IPS-NIHi11 (cell line): ENCODE measurements at places on chromosomes 2 and 18.

DNA sequence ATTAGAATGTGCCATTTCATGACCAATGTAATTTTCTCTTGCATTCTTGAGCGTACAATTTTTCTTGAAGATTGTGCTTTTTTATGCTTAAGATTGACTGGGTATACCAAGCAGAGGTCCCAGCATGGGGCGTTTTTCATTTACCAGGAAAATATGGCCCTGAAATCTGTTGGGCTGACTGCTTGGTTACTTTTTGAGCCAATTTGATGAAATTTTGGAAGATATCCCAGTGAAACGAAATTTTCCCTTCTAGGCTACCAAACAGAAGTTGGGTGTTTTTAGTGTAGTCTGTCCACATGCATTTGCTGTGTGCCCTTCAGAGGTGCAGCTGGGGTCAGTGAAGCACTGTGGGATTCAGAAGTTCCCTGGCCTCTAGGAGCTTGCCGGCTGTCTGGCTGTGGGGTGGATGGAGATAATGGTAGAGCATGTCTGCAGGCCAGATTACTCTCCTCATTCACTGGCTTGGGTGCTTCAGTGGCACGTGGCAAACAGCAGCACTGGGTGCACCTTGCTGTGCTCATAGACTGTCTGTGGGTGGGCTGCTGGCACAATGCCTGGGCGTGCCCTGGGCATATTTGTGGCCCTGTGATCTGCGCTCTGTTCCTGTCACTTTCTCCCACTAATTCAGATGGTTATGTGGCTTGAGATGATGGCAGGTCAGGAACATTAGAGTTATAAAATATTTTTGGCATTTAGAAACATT, 73.3 kb downstream of the LDLRAD4 start:
- DNase-seq, result no peak

DNA sequence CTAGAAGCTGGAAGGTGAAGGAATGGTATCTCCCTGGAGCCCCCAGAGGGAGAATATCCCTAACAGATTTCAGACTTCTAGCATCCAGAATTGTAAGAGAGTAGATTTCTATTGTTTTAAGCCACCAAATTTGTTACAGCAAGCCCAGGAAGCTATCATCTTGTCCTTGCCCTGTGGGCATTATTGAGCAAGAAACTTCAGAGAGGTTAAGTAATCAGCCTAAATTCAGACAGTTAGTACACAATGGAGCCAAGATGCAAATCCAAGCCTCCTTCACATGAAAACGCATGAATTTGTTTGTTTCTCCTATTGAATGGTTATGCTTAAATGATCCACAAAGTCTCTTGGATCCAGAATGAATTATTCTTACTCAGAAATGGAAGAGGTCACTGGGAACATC, 55.2 kb upstream of the TRIB2 start:
- no peak for DNase-seq

DNA sequence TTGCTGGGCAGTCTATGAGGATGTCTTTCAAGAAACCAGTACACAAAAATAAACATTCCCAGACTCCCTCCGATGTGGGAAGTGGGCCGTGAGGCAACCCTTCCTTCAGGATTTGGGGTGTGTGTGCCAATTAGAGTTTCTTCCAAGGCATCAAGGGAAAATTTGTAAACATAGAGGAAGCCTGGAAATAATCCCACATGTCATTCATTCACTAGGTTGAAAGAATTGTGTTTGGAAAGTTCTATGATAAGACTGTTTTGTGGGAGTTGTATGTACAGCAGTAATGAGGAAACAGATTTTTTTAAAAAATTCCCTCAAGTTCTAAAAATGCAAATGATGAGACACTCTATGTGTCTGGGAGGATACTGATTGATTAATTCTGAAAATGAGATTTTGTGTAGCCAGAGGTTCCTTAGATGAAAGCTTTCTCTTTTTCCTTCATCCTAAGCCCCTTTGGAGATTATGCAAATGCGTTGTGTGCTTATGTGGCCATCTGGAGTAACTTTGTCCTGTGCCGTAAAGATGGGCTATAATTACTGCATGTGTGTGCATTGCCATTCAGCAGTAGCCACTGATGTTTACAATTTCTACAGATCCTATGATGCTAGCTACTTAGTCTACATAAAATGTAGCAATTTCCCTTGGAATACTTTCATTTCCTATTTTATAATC, 107.8 kb upstream of the TPO start:
- DNase-seq, result no peak

- DNase-seq, result no peak
These were observed 13.2 kb downstream of the VWA3B start for GRCh38 chr2:98099939-98100743.

DNA sequence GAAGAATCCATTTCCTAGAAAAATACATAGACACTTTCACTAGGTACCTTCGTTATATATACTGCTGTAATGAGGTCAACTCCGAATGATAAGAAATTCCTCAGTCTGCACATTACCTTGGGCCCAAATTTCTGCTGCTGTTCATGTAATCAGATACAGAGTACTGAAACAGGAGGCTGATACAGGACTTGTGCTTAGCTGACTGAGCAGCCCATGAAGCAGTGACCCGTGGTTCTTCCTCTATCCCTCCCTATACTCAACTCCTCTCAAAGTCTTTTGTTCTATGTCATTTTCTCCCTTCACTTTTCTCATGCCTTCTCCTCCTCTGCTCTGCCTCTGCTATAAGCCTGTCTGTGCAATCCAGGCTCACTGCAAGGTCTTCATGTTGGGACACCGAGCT, 57.5 kb upstream of the ST8SIA5 start:
- DNase-seq, result no peak

- no peak for DNase-seq
These were observed 78.5 kb downstream of the RHOB start for GRCh38 chr2:20525041-20526035.

- no peak for DNase-seq
These were observed 32.6 kb downstream of the MYL12B start for GRCh38 chr18:3294435-3295080.

DNA sequence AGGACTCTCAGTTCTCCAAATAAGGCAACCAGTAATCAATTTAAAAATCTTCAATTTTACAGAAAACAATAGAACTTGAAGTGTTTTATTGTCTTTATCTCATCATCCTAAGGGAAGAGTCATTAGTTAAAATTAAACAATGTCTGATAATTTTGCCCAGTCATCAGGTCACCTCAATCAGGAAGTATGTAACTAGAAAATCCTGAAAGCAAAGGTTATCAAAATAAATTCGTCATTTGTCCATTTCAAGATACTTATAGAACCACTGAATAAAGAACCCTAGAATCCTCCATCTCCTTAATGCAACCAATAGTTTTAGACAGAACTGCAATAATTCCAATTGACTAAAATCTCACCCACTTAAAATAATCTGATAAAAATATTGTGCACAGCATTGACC, 115.2 kb downstream of the NCKAP5 start:
- no peak for DNase-seq

DNA sequence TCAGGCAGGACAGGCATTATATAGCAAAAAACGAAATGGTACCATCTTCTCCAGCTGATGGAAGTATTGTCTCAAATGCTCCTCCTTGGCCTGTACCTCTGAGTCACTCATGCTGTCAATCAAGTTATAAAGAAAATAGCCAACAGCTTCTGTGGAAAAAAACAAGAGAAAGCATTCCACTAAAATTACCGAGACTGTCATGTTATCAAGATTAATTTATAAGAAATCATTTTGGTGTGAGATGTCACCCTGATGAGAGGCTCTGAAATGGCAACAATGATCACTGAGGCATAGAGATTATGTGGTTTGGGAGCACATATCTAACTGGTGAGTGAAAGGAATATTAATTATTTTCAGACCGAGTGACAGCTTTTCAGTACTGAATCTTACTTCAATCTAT, 47.4 kb downstream of the LRPPRC start:
- DNase-seq, result no peak

DNA sequence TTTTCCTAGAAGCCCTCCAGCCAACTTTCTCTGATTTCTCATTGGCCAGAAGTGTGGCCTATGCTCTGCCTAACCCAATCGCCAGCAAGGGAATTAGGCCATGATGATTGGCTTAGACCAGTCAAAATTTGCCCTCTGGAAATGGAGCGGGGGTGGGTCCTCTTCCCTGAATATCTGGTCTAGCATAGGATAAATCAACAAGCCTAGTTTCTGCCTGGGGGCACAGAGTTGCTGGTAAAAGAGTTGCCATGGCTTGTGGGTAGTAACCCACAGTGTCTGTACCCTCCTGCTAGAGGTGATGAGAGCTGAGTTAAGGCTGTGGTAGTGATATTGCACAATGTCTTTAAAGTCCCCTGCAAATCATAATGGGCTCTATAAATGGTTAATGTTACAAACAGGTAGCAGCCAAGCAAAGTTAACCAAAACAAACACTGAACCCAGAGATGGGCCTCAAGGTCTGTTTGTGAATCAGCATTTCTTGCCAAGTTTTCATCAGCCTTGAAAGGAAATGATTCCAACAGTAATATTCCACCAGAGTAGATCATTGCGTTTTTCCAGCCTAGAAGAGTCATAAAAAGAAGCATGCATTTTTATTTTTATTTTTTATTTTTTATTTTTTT, 19.3 kb downstream of the GALM start:
- DNase-seq, result no peak

DNA sequence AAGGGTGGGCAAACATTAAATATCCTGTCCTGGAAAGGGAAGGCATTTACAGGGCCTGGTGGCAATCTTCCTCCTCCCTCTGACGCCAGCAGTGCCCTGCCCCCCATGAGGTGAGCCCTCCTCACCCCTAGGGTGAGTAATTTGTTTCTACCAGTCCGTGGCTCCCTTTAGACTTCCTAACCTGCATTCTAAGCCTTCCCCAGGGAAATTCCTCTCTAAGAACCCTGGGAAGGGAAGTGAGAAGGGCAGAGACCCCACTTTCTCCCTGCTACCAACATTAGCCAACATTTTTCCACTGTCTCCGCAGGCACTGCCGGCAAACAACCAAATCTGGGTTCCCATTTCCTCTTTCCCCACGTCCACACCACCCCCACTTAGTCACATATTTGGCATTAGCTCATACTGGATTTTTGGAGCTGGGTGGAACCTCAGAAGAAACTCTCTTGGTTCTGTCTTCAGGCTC, 69.3 kb downstream of the NRP2 start:
- DNase-seq, result no peak

- DNase-seq, result no peak
These were observed 17.7 kb downstream of the PDIA6 start for GRCh38 chr2:10794876-10795275.

GRCh38 chr2:207766697-207767460, 2.8 kb downstream of the FZD5 start:
- DNase-seq, result no peak

DNA sequence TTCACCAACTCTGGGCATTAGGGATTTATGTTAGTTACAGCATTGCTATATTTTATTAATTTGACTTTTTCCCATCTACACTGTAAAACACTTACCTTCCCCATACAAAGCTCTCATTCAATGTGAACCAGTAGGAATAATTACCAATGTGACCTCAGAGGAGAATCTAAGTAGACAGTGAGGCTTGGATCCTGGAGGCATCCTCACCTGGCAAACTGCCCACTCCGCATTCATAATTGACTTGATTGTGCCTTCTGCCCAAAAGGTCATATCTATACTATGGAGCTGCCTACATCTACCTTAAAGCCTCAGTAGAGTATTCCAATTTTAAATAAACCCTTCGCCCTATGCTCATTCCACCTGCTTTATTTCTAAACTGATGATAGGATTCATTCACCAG, 45.4 kb upstream of the SCN1A start:
- DNase-seq, result no peak

- no peak for DNase-seq
These were observed 5.4 kb upstream of the KCNJ13 start for GRCh38 chr2:232781765-232782164.

DNA sequence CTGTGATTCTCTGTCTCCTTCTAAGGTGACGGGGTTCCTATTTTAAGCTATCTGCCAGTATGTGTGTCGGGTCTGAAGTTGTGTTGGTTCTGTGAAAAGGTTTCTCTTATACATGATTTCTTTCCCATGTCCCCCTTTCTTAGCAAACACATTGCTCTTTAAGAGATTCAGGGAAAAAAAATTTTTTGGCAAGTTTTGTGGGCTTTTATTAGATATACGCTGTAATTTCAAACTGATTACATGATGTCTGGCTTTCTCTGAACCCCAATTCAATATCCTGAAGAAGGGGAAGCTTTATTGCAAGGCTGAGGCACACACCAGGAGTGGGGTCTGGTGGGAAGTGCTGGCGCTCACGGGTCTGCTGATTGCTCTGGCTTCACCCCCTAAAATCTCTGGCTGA, 210.6 kb downstream of the AGPS start:
- no peak for DNase-seq

DNA sequence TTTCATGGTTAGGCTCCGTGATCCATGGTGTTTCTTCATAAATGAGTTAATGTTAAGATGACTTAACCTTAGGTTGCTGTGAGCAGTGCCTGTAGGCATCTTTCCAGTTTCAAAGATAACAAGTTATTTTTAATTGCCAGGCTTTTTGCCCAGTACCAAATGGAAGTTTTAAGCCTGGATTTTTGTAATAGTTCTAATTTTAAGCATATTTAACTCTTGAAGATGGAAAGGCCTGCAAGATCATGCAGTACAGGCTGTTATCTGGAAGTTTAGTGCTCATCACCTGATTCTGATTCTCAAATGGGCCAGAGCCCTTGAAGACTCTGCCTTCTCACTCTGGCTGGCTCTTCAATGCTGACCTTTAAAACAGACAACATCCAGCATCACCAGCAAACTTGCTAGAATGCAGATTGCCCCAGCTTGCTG, 141.3 kb downstream of the NCK2 start:
- no peak for DNase-seq

- no peak for DNase-seq
These were observed 41.3 kb downstream of the PSMG2 start for GRCh38 chr18:12744103-12744502.

- DNase-seq, result no peak
These were observed 189.4 kb upstream of the CWC22 start for GRCh38 chr2:180196419-180196977.

- no peak for DNase-seq
These were observed 38.7 kb downstream of the AAK1 start for GRCh38 chr2:69604836-69605235.

GRCh38 chr2:36489281-36489680, 108.7 kb downstream of the FEZ2 start:
- DNase-seq, result no peak

- no peak for DNase-seq
These were observed 53.9 kb upstream of the GALNT5 start for GRCh38 chr2:157203651-157204050.
